ENCODE measurements at places on chromosomes 6 and 20.

DNA sequence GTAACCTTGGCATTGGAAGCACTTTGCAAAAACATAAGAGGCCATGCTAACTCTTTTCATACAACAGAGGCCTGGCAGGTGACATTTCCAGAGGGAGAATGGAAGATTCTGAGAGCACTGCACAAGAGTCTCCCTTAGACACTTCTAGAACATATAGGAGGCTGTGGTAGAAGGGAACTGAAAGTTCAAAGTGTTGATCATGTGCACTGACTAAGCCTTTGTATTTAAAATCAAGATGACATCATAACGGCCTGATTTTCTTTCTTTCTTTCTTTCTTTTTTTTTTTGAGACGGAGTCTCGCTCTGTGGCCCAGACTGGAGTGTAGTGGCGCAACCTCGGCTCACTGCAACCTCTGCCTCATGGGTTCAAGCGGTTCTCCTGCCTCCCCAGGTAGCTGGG is 26.8 kb upstream of the DNAAF9 start:
- DNase-seq: no peak

DNA sequence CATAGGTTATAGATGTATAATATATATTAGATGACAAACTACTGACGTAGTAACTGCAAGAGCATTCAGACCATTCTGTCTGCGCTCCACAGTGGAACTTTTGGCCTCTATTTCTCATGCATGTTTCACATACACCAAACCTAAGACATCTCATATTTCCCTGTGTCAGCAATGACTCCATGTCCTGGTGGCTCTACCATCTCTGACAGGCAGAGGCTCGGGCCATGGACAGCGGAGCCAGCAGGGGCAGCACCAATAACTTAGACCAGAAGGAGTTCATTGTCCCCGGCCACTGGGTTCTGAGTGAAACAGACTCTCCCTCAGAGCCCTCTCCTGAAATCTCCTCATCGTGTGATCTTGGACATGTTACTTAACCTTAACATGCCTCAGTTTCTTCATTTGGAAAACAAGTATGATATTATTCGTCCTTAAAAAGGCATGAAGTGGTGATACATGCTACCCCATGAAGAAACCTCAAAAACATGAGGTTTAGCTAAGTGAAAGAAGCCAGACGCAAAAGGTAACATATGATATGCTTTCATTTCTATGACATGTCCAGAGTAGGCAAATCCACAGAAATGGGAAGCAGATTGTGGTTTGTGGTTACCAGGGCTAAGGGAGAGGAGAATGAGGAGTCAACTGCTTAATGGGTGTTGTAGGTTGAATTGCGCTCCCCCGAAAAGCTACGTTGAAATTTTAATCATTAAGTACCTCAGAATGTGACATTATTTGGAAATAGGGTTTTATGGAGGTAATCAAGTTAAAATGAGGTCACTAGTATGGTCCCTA is 564.0 kb upstream of the JARID2 start:
- DNase-seq: peak; percentile 7

DNA sequence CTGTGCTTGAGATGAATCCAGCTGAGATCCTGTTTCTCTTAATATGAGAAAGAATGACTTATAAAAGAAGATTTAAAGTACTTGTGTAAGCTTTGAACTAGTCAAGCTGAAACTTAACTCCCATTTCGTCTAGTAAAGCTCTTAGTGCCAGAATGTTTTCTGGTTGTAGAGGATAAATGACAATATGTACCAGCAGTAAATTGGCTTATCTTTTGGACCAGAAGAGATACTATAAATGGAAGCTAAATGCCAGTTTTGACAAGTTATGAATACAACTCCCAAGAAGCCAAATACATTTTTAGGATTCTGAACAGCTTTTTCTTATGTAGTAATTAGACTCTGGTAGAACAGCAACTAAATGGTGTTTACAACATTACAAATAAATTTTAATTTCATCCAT is 608.7 kb downstream of the EYS start:
- DNase-seq: no peak

DNA sequence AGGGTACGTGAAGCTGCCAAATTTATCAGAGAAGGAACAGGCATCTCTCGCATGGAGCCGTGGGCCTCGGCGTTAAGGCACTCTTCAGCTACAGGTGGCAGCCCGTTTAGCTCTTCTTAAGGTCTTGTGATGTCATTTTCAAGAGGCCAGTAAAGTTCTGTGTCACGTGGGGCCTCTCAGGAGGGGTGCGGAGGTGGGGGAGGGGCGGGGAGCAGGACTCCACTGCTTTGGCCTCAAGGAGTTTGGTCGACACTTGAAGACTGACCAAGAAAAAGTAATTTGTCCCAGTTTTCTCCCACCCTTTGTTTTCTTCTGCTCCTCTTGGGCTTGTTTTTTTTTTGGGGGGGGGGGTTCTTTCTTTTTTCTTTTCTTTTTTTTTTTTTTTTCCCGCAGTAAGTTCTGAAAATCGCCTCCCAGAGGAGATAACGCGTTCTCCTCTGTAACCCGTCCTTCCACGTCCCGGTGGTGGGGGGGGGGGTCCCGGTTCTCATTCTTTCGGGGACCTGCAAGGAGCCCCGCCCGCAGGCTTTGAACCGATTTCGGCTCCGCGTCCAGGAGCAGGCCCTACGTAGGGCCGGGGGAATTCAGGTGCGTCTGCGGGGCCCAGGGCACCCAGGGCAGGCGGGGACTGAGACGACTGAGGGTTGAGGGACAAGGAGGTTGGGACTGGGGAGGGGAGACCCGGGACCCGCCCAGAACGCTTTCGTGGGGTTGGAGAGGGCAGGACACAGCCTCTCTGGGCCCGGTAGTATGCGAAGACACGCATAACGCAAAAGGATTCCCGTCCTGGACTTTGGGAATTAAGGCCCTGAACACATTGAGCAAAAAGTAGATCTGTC is 26.0 kb downstream of the GPX6 start:
- peak; percentile 48 for DNase-seq

DNA sequence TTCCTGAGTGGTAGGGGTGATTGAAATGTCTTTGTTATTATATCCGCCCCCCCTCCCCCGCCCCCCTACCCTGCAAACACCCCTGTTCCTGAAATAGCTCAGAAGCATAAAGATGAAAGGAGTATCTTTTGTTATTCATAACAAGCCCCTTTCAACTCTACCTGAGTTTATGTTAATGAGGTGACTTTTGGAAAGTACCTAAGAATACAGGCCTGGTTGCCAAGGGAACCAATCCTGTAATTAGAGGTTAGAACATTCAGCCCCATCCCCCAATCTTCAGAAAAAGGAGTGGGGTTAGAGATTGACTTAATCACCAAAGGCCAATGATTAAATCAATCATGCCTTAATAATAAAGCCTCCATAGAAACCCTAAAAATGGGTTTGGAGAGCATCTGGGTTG is 979.2 kb upstream of the GJE1 start:
- peak; percentile 56 for DNase-seq
